Activated CD4-positive, alpha-beta T cell treated with anti-CD3 and anti-CD28 coated beads, Interleukin-2, amount 10 ng/mL, durations not matched to agents 24 days and 14 days (primary cell): ENCODE measurements at places on chromosomes 16 and 17.

GRCh38 chr17:27343294-27343693, 49.4 kb downstream of the WSB1 start:
- DNase-seq, result no peak

GRCh38 chr17:20153231-20153630, 144.1 kb downstream of the SPECC1 start:
- no peak for DNase-seq

- DNase-seq, result no peak
Observed at GRCh38 chr16:73771196-73772064, 525.2 kb upstream of the PSMD7 start.

DNA sequence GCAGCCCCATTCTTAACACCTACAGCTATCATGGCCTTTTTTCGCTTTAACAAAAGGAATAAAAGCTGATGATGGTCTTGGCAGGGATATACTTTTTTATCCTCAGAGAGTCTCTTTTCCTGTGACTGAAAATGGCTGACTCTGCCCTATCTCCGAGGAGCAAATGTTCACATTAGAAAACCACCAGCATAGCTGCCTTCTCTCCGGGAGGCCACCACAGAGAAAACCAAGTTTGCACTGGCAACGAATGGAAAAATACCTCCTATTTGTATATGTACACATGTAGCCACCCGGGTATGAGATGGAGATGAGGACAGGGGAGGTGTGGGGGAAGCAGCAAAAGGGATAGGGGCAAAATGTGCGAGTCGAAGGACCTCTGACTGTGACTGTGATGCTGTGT, 88.2 kb downstream of the STX8 start:
- DNase-seq, result no peak

DNA sequence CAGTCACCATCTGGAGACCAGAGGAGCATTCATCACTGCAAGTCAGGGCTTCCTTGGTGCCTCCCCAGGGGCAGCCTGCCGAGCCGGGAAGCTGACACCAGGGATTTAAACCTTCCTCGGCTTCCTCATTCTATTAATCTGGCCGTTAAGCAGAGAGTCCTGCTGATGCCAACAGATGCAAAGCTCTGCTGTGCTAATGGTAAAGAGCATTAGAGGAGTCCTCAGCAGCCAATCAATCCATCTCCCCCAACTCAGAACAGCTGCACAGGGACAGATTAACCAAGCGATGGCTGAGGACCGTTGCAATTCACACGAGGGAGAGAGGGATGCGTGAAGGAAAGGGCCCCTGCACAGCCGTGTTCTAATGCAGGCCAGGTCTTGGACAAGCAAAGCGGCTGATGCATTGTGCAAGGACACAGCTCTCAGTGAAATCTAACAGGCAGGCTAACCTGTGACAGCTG, 116.6 kb downstream of the XYLT1 start:
- no peak for DNase-seq

- no peak for DNase-seq
Observed at GRCh38 chr16:20216591-20217217, 110.6 kb downstream of the GP2 start.

DNA sequence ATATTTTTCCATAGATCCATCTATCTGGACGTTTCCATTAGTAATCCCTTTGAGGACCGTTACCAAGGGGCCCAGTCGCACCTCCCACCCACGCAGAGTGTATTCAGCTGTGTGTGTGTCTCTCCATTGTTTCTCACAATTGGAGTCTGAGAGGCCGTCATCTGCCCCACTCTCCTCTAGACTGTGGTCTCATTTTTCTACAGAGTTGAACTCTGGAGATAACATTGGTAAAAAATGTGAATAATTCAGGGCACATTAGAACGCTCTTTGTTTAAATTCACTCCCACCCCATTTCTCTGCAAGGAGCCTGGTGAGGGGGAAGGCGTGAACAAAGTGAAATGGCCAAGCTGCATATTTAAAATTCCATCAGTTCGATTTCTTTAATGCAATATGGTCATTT, 333.1 kb upstream of the MAF start:
- no peak for DNase-seq

GRCh38 chr17:55722742-55723487, at the start of gene TMEM100:
Gene TMEM100 (minus strand): TSS chr17:55722864. CDS start chr17:55721070, 1,794 bp downstream.
- DNase-seq, result no peak

GRCh38 chr16:75614066-75614897, 8.8 kb downstream of the ADAT1 start:
- no peak for DNase-seq

- peak; percentile 76 for DNase-seq
Observed at GRCh38 chr16:86044241-86044671, 145.3 kb downstream of the IRF8 start.

- DNase-seq, result no peak
Observed at GRCh38 chr17:9360677-9361081, 214.9 kb downstream of the STX8 start.

- no peak for DNase-seq
Observed at GRCh38 chr17:56172517-56172982, 19.3 kb downstream of the ANKFN1 start.
